ENCODE measurements at places on chromosomes 1 and 21.

- peak; percentile 38 for DNase-seq
Measured at GRCh38 chr1:230212405-230212936, 145.4 kb downstream of the GALNT2 start.

DNA sequence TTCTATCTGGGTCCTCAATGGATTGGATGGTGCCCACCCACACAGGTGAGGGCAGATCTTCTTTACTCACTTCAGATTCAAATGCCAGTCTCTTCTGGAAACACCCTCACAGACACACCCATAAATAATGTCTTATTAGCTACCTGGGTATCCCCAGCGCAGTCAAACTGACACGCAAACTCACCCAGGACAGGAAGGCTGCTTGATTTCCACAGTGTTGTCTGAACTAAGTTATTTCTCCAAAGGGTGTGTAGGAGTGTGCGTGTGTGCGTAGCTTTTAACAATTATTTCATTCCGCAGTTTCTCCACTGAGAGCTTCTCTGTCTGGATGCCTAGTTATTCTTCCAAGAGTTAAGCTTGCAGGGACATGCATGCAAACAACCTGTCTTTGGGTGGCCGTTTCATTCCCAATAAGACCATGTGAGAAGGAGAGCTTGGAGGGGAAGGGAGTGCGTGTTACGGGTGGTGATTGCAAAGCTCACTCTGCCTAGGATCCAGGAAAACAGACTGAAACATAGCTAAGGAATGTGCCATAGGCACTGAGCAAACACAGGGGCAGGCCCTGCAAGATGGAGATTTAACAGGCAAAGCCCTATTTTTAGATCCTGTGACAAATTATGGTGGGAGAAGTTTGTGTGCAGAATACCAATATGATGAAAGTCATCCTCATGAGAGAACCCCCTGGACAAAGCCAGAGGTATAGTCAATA is 269.7 kb downstream of the DYRK1A start:
- no peak for DNase-seq

- DNase-seq, result no peak
Measured at GRCh38 chr1:179976970-179977651, 22.5 kb downstream of the CEP350 start.

GRCh38 chr1:95219407-95219806 is 14.6 kb upstream of the RWDD3 start:
- DNase-seq, result no peak

DNA sequence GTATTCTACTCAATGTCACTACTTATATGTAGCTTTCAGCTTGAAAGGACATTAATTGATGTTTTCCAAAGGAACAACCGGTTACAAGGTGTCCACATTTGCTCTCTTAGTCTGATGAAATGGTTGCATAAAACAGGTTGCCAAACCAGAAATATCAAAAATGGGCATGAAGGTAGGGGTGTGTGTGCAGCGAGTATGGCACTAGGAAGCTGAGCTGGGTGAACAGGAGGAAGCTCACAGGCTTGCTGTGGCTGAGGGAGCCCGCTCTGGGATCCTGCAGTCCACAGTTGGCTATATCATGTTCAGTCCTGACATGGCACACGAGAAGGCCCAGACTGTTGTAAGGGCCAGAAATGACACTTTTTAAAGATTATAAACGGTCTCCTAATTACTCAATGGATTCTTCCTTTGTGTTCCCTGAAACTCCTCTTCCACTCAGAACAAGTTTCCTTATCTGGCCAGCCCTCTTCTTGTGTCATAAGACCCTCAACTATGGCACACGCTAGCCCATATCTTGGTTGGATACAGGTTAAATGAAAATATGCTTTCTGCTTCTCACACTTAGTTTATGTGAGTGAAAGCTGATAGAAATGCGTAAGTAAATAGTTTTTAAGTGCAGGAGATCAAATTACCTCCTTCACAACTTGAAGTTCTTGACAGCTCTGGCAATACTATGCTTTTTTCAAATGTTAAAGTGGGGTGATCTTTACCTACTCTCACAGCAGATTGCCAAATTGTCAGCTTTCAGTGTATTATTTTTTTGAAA is 201.5 kb downstream of the LMO4 start:
- no peak for DNase-seq

DNA sequence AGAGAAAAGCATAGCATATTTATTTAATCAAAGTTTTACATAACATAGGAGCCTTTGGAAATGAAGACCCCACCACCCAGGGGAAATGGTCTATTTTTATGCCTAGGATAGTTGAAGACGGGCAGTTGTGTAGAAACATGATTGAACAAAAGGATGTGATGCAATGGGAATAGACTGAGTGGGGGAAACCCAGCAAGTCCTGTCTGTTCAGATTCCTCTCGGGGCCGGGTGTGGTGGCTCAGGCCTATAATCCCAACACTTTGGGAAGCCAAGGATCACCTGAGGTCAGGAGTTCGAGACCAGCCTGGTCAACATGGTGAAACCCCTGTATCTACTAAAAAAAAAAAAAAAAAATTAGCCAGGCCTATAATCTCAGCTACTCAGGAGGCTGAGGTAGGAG is 298.3 kb downstream of the MATN1 start:
- DNase-seq, result no peak

DNA sequence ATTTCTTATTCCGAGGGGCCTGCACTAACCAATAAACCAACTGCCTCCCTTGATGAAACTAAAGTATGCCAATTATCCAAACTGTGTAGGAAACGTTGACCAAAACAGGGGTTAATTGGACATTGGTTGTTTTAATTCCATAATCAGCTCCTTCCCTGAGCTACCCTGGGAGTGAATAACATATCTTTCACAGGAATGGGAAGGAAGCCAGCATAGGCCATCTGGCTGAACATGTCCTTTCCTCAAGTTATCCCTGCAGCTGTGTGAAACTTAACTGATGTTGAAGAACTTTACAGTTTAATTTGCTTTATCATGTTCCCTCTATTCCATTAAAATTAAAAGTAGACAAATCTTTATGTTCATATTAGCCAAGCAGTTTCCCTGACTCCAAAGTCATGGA is 75.4 kb downstream of the NRIP1 start:
- no peak for DNase-seq

- no peak for DNase-seq
Measured at GRCh38 chr1:35448344-35448801, 108.8 kb downstream of the KIAA0319L start.

GRCh38 chr1:168446081-168446480 is 97.7 kb downstream of the XCL2 start:
- DNase-seq, result no peak

GRCh38 chr1:48329486-48329885 is 107.0 kb downstream of the SLC5A9 start:
- DNase-seq, result no peak

- DNase-seq, result no peak
Measured at GRCh38 chr1:64065571-64065970, 137.9 kb upstream of the UBE2U start.

- DNase-seq, result no peak
Measured at GRCh38 chr21:45869121-45870007, 112.2 kb upstream of the COL6A1 start.

GRCh38 chr21:37413553-37414291 is 47.1 kb downstream of the DYRK1A start:
- no peak for DNase-seq

GRCh38 chr1:226268421-226269124 is 40.4 kb downstream of the LIN9 start:
- no peak for DNase-seq

- no peak for DNase-seq
Measured at GRCh38 chr1:68234094-68234493, 1.8 kb upstream of the WLS start.

- DNase-seq, result no peak
Measured at GRCh38 chr1:209219791-209220524, 363.6 kb upstream of the CAMK1G start.

DNA sequence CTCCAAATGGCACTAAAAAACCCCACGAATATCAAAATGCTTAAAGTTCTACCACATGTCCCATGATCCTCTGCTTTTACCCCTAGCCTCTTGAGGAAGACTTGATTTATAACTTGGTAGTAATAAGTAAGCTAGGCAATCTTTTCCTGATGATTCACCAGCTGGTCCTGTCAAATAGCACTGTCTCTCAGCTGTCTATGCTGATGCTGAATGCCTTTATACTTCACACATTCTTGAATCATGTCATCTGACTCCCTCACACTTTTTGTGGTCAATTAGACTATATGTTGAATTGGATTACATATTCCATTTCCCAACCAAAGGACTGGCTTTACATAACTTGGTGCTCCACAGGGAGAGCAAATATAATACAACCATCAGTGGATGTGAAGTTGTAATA is 16.6 kb downstream of the C21orf91 start:
- no peak for DNase-seq

Measured in activated CD4-positive, alpha-beta T cell treated with anti-CD3 and anti-CD28 coated beads, Interleukin-2, amount 50 U/mL, for 16 hours (primary cell).